ENCODE measurements at places on chromosomes 12 and 14.

DNA sequence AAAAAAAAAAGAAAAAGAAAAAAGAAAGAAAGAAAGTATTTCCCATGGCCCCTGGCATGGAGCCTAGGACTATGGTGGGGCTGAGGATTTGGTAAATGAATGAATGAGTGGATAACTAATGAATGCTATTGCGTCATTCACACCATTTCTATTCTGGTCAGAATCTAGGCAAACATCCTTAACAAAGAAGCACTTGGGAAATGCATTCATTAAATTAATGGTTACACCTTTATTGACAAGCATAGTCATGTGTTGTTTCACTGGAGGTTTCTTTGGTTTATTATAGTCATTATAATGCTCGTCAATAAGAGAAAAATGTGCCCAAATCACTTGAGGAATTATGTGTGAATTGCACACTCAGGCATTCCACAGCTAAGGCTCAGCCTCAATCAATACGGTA lies 13.6 kb upstream of the AQP2 start:
- DNase-seq, result no peak

DNA sequence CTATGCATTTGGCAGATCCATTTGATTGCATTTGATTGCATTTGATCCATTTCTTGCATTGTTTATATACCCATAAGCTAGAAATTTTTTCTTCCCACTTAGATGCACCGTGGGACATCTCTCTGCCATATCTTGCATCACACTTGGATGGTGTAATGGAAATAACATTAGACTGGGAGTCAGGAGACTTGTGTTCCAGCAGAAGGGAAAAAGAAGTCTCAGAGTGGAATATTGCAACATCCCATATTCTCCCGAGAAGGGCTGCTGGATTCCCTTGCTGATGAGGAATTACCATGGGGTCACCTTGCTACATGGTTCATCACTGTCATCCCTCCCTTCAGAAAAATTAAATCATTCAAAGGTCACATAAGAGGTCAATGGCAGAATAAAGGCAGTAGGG lies 78.1 kb downstream of the KSR2 start:
- no peak for DNase-seq

DNA sequence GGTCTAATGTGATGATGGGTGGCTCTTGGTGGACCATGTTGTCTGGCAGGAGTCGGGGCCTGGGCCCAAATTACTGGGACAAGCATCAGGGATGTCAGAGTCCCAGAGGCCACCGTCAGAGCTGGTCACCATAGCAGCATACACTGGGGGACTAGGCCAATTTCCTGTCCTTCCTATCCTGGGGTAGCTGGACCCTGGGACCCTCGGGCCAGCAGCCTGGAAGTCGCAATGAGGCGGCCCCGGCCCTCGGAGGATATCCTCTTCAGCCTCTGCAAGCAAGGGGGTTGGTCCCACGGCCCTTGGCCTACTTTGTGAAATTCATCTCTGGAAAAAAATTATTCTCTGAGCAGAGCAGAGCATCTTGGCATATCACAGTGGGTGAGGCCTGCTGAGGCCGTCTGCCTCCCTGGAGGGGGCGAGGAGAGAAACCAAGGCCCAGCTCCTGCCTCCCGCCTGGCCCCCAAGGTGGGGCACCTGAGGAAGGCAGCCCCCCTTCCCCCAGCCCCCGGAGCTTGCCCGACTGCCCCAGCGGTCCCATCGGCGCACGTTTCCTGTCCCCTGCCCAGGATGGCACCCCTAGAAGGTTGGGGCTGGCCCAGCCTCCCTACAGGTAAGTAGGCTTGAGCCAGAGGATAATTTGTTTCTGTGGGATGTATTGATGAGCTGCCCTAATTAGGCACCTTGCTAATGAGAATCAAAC lies 135.0 kb upstream of the MYL2 start:
- DNase-seq, result no peak

- DNase-seq, result no peak
Observed at GRCh38 chr12:73125148-73125547, 853.0 kb downstream of the TRHDE start.

GRCh38 chr12:52819731-52820510 lies 6.0 kb upstream of the KRT4 start:
- DNase-seq, result no peak

DNA sequence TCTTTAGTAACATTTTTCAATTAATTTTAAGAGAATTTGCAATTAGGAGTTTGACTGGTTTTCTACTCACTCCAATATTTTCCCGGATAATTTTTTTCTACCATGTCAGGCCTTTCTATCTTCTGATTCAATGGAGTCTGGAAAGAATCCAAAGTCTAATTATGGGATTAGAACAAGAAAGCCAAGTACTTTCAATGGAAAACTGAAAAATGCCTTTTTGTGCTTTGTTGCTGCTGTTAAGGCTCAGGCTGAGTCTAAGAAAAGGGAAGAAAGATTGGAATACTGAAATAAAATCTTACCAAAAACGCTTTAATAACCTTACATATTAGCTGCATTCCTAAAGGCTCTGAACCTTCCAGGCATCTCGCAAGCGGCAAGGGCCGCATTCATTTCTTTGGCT lies 24.4 kb upstream of the DHRS4 start:
- no peak for DNase-seq

GRCh38 chr12:115771065-115771464 lies 506.4 kb downstream of the MED13L start:
- DNase-seq, result no peak

GRCh38 chr12:89690925-89691324 lies 17.7 kb downstream of the ATP2B1 start:
- DNase-seq, result no peak

DNA sequence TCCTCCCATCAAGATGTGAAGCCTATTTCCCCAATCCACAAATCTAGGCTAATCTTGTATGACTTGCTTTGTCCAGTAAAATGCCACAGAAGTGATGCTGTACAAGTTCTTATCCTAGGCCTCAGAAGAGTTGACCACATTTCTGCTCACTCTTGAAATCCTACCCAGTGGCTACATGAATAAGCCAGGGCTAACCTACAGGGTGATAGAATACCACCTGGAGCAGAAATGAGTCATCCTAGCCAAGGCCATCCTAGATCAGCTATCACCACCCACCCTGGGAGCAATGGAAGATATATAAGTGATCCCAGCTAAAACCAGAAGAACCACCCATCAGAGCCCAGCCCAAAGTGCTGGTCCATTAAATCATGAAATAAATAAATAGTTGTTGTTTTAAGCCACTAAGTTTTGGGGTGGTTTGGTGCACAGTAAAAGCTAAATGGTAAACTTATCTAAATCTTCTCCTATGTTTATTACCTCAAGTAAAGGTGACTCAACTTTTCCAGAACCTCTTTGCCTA lies 105.1 kb downstream of the RPS29 start:
- DNase-seq, result no peak

- no peak for DNase-seq
Observed at GRCh38 chr12:30877105-30877875, 49.3 kb upstream of the TSPAN11 start.

DNA sequence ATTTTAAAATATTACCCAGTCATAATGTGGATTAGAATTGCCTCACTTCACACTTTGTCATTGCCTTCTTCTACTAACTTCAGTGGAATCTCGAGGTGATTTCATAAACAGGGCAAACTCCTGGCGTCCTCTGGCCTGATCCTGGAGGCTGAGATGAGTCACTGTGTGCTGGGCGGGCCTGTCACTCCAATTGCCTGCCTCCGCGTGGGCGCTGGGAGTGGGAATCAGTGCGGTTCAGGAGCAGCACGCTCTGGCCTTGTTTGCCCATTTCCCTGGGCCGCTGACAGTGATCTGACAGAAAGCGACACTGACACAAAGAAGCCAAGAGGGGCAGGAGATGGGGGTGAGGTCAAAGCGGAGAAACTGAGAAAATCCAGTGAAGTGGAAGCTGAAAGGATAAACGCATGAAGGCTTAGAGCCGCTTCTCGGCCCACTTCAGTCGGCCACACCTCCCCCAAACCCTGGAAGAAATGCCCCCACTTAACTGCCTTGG lies 29.7 kb downstream of the LGR5 start:
- no peak for DNase-seq

- DNase-seq, result no peak
Observed at GRCh38 chr12:120979862-120980696, 1.7 kb downstream of the HNF1A start.

DNA sequence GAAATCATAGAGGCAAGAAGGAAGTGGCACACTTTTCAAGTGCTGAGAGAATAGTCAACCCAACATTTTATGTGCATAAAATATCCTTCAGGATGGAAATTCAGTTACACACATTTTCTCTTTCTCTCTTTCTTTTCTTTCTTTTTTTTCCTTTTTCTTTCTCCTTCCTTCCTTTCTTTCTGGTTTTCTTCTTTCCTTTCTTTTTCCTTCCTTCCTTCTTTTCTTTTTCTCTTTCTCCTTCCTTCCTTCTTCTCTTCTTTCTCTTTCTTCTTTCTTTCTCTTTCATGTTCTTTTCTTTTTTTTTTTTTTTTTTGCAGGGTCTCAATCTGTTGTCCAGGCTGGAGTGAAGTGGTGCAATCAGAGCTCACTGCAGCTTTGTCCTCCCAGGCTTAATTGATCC lies 38.7 kb upstream of the OR5AU1 start:
- DNase-seq, result no peak

DNA sequence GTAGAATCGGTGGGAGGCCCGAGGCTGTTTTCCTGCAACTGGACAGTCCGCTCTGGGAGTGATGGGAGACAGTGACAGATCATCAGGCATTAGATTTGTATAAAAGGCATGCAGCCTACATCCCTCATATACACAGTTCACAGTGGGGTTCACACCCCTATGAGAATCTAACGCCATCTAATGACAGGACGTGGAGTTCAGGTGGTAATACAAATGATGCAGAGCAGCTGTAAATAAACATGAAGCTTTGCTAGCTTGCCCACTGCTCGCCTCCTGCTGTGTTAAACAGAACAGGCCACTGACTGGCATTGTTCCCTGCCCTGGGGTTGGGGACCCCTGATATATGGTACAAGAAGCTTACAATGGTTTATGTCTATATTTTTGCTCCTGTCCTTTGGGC lies 179.0 kb downstream of the LRFN5 start:
- DNase-seq, result no peak

DNA sequence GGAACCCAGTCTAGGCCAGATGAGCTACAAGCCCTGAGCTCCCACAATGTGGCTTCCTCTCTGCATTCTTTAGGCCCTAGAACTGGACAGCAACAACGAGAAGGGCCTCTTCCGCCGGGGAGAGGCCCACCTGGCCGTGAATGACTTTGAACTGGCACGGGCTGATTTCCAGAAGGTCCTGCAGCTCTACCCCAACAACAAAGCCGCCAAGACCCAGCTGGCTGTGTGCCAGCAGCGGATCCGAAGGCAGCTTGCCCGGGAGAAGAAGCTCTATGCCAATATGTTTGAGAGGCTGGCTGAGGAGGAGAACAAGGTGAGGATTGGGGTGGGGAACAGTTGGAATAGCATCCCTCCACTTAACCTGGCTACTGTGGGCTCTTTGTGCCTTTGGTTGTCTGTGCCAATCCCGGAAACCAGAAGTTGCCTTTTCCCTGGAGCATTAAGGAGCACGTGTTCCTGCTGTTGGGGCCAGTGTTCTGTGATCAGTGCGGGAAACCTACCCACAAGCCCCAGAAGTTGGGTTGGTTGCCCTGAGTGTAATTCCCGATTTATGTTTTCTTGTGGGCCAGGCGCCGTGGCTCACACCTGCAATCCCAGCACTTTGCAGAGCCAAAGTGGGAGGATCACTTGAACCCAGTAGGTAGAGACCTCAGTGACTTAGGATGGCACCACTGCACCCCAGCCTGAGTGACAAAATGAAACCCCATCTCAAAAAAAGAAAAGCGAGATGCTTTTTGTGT lies 6.4 kb downstream of the FKBP4 start:
- no peak for DNase-seq

DNA sequence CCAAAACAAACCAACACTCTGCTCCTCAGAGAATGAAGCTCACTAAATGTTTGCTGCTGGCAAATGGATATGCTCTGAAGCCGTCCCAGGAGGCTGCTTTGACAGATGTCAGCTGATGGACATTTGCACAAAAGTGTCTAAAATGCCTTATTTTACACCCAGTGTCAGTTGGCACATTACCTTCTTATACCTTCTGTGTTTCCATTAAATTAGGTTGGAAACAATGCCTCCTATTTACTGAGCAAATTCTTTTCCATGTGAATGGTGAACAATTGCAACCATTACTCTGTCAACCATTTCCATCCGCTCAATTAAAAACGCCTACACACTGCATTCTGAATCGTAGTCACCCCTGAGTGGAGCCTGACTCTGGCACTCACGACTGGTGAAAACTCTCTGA lies 1679.9 kb upstream of the FLRT2 start:
- DNase-seq, result no peak

GRCh38 chr14:34632411-34632978 lies 2.5 kb upstream of the SNX6 start:
- no peak for DNase-seq

Data from CMK (cell line).